ENCODE measurements at places on chromosomes 11 and 22. TPM values are rescaled to one million over a fixed set of nuclear protein-coding genes. Genes with fewer than 3 reads are reported as not detected.

The PTGDR2 gene
- 0.32 TPM for total RNA-seq

The ARHGAP32 gene
- 9.0 TPM for total RNA-seq

The IFITM10 gene
- 2.3 TPM for total RNA-seq

The LMO2 gene
- 0.93 TPM for total RNA-seq

The TOB2 gene
- total RNA-seq, result 25.4 TPM

The MRPL49 gene
- 105 TPM for total RNA-seq

The MB gene
- not detected for total RNA-seq

The OR52I1 gene
- total RNA-seq, result not detected

The CSRP3 gene
- not detected for total RNA-seq

The TPBGL gene
- total RNA-seq, result not detected

The MRGPRD gene
- total RNA-seq, result not detected

The JAM3 gene
- total RNA-seq, result 28.9 TPM

The ZNF195 gene
- 21.2 TPM for total RNA-seq

The C11orf71 gene
- 8.8 TPM for total RNA-seq

The CATSPERZ gene
- 1.9 TPM for total RNA-seq

The SIK2 gene
- total RNA-seq, result 11.2 TPM

The SLC5A1 gene
- total RNA-seq, result not detected

The NPAS4 gene
- not detected for total RNA-seq

The HSPA8 gene
- 1,188 TPM for total RNA-seq

The MAPK12 gene
- 33.2 TPM for total RNA-seq

The GGTLC2 gene
- not detected for total RNA-seq

The OR6X1 gene
- not detected for total RNA-seq
